A673 (cell line): ENCODE measurements at places on chromosomes 5 and 9. TPM values are rescaled to one million over a fixed set of nuclear protein-coding genes. Genes with fewer than 3 reads are reported as not detected.

DNA sequence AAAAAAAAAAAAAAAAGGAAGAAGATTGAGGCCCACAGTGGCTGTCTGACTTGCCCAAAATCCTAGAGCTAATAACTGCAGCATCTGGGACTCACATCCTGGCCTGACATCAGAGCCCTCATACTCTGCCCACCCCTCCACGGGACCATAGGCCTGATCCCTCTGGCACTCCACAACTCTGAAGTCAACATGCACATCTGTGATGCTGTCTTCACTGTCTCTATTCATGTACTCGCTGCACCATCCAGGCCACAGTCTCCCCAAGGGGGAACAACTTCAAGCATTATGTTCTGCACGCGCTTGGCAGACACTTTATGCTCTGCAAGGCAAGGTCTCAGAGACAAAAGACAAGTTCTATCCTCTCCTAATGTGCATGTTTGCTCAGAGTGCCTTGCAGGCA is 158.2 kb downstream of the SPOCK1 start:
- DNase-seq: no peak

Gene KLF4
- total RNA-seq: 0.28 and 0.49 TPM in 2 replicates

Gene KIAA0825
- total RNA-seq: 1.2 and 1.3 TPM in 2 replicates

DNA sequence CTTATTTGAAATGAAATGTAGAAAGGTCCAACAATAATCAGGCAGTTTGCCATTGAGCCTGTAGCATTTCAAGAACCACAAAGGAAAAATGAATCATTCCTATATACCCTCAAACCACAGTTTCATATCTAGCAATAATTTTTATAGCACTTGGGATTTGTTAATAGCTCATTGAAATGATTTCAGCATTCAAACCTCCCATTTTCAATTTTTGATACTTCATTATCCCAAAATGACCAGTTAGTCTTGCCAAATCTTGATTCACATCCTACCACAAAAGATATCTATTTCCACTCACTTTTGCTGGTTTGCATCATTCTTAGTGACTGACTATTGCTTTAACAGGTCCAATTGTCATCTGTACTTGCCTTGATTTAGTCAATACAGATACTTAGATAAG is 790.1 kb downstream of the TLE1 start:
- no peak for DNase-seq

DNA sequence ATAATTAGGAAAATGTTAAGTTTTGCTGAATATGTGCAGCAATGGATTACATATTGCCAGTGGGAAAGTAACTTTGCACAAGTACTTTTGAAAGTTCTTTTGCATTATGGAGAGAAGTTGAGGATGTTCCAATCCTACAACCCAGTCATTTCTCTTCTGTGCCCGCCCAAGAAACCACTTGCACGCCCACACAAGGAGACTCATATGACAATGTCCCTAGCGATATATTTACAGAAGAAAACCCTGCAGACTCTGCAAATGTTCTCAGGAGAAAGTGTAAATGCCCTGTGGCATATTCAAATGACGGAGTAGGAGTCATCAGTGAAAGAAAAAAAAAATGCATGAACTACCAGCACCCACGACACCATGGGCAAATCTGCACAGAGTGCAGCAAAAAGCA is 356.5 kb downstream of the CTNND2 start:
- DNase-seq: no peak

Gene ADAMTS12
- total RNA-seq: 0.76 and 0.84 TPM in 2 replicates

GRCh38 chr9:82761027-82761426 is 301.9 kb downstream of the RASEF start:
- DNase-seq: no peak

Gene PCDHB10
- total RNA-seq: 2.7 and 2.8 TPM in 2 replicates

- no peak for DNase-seq
These were observed 143.9 kb downstream of the C9orf50 start for GRCh38 chr9:129476821-129477611.

Gene NAIP
- 14.0 and 15.7 TPM in 2 replicates for total RNA-seq

Gene PDE8B
- total RNA-seq: 0.69 and 0.85 TPM in 2 replicates

DNA sequence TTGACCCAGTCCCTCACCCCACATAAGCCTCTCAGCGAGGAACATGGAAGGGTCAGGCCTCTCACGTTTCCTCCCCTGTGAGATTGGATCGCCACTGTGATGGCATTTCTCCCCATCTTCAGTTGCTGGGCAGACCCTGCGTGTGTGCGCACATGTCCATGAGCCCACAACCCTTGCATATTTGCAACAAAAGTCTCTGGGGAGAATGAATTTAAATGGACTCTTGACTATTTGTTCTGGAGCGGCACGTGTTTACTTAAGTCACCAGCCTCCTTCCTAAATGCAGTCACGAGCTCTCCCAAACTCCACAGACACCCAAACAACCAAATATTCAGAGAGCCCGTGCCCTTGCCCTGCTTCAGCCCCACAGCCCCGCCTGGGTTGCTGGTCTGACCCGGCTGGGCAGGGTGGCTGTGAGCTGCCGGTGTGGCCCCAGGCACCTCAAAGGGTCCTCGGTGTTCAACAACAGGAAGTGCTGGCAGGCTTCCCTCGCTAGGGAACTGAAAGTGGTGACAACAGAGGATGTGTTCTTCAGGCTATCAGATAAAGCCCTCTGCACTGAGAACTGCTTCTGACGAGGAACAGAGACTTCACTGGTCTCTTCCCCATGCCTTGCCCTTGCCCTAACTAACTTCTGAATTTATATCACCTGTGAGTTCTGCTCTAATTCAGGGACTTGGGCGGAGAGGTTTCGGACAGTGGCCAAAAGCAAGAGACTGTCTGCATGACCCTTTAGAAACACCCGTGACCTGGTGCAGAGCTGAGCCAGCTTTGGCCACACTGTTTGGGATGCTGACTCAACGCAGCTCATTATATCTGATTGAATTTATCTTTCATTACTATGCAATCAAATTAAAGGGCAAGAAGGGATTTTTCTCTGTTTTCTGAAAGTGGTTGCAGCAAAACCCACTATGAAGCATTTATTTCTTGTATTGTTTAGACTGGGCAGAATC is 19.2 kb upstream of the CD180 start:
- DNase-seq: no peak

- peak; percentile 76 for DNase-seq
These were observed 54.7 kb downstream of the FOXD1 start for GRCh38 chr5:73393611-73394489.

GRCh38 chr9:34663303-34663605 is 797 bp upstream of the CCL27 start:
- DNase-seq: no peak

DNA sequence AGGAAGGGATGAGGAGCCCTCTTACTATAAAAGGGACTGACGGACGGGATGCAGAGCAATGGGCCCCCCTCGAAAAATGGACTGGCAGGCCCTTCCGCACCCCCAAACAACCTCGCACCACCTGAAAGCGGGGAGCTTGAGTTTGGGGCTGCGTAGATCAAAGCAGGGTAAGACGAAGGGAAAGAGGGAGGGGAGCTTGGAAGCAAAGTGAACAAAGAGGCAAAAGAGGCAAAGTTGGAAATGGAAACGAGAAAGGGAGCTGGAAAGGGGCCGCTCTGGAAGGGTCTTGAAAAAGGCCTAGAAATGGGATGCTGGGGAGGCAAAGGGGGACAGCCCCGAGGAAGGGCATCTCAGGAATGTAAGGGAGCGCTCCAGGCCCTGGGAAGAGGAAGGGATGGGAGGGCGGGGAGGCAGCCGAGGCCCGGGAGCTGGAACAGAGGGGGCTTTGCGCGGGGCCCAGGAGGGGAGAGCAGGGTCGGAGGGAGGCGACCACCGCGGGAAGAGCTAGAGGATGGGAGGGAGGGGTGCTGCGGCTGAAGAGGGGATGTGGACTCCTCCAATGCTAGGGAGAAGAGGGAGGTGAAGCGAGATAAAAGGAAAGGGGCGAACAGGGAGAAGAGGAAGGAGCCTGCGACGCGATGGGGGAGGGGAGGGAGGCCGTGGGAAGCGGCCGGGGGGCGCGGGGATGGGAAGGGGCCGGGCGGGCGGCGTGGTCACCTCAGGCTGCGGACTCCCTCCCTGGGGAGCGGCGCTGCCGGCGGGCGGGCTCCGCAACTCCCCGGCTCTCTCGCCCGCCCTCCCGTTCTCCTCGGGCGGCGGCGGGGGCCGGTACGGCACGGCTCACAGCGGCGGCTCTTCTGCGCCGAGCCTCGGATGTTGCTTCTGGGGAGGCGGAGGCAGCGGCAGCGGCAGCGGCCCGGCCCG is 577 bp downstream of the RNF145 start:
- DNase-seq: peak; percentile 39

DNA sequence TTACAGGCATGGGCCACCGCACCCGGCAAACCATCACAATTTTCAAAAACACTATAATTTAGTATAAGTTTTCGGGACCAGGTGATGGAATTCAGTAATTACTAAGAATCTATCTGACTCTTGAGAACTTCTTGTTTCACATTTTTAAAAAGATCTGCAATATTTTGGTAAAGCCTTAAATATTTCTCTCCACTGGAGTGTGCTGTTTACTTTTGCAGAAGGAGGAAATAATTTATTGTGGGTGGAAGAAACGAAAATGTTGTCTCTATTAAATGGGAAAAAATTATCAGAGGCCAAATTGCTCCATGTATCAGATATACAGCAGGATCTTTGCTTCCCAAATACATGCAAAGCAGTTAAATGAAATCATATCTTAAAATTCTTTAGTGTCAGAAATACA is 566.8 kb upstream of the CYLC2 start:
- no peak for DNase-seq

Gene SLC36A2
- total RNA-seq: not detected in 2 replicates

- no peak for DNase-seq
These were observed 24.0 kb upstream of the CARTPT start for GRCh38 chr5:71695071-71695470.
